ENCODE measurements at places on chromosomes 6 and 20. TPM values are rescaled to one million over a fixed set of nuclear protein-coding genes. Genes with fewer than 3 reads are reported as not detected.
A peak's percentile ranks its signal among the peaks of the same experiment; 100 is the strongest.

GRCh38 chr6:120405947-120406346 lies 928.3 kb downstream of the TBC1D32 start:
- DNase-seq = no peak

- no peak for DNase-seq
These were observed 771.7 kb upstream of the EYS start for GRCh38 chr6:66478705-66479104.

GRCh38 chr6:40171343-40171742 lies 237.1 kb upstream of the MOCS1 start:
- DNase-seq = no peak

GRCh38 chr6:86685230-86685797 lies 252.0 kb upstream of the HTR1E start:
- DNase-seq = no peak

DNA sequence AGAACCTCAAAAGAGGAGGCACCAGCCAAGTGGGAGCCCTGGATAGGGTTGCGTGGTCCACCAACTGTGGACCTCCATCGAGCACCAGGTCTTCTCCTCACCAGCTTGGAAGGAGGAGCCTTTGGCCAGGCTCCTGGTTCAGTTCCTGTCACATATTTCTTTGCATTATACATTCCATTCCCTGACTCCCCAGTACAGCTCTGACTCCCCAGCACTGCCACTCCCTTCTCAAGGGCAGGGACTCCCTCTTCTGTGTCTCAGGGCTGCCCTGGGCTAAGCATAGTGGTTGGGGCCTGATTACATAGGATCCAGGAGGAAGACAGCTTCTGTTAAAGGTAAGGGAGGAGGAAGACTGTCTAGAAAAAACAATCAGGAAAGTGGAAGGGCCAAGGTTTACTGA lies 91.1 kb downstream of the MRPL14 start:
- no peak for DNase-seq

DNA sequence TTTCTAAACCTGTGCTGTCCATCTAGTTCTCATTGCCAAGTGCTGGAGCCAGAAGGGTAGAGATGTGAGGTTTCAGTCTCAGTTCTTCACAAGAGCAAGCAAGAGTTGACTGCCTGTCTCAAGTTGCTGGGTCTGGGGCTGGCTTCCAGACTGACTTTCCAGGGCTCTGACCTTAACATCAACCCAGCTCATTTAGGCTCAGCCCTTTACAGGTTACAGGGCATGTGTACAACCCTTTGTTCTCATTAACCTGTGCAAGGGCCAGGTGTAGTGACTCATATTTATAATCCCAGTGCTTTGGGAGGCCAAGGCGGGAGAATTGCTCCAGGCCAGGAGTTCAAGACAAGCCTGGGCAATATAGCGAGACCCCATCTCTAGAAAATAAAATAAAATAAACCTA lies 30.6 kb downstream of the FITM2 start:
- no peak for DNase-seq

DNA sequence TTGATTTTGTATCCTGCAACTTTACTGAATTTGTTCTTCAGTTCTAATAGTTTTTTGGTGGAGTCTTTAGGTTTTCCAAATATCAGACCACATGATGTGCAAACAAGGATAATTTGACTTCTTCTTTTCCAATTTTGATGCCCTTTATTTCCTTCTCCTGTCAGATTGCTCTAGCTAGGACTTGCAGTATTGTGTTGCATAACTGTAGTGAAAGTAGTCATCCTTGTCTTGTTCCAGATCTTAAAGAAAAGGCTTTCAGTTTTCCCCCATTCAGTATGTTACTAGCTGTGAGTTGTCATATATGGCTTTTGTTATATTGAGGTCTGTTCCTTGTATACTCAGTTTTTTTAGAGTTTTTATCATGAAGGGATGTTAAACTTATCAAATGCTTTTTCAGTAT lies 4.6 kb downstream of the MICB start:
- DNase-seq = no peak

DNA sequence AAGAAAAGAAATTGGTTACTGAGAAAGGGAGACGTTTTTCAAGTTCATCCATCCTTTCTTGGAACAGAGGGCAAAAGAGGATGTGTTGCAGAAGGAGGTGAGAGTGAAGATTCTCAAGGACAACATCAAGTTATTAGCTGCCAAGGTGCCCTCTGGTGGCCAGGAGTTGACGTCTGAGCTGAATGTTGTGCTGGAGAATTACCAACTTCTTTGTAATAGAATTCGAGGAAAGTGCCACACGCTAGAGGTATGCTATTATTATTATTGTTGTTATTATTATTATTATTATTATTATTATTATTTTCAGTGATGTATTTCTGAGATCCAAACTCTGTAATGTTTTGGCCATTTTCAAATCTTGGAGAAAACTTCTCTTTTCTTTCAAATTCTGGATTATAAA lies 197.0 kb downstream of the UTRN start:
- DNase-seq = peak; percentile 82

DNA sequence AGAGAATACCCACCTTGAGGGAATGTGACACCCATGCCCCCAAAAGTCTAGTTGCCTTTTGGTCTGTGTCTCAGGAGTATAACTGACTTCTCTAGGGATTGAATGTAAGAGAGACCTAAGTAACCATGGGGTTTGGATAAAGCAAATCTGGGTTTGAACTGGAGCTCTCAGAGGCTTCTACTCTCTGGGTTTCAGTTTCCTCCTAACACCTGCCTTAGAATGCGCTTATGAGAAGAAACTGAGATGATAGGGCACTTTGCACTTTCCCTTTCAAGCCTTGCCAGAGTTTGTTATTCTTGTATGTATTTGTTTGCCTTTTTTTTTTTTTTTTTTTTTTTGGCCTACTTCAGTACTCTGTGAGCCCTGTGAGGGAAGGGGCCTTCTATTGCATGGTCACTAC lies 19.4 kb downstream of the SDHAF4 start:
- no peak for DNase-seq

DNA sequence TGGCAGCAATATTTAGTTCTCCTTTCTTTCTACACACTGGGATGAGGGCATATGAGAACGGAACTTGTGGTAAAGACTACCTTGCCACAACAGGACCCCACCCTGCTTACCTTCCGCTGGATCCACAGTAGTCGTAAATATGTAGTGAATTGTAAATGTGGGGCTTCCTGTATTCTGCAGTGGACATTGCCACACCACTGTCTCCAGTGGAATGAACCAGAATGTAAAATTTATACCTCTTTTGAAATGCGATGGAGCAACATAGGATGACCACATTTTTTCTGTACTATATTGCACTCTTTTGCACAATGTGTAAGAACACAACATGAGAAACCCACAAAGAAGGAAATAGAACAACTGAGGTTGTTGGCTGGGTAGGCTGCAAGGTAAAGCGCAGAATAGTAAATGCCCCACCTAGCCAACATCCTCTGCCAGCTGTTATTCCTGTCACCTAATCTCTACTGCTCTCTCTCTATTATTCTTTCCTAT lies 16.1 kb upstream of the RIPOR2 start:
- DNase-seq = peak; percentile 76

DNA sequence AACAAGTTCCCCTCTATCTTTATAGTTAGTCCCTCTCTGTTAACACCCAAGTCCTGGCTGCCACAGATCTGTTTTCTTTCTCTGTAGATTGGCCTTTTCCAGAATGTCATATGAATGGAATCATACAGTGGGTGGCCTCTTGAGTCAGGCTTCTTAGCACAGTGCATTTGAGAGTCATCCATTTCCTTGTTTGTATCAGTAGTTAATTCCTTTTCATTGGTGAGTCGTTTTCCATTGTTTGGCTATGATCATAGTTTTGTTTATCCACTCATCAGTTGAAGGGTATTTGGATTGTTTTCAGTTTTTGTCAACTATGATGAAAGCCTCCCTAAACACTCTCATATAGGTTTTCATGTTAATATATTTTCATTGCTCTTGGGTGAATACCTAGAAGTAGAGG lies 248.3 kb downstream of the ARID1B start:
- DNase-seq = no peak

GRCh38 chr20:49399329-49399728 lies 83.1 kb downstream of the KCNB1 start:
- DNase-seq = no peak

- DNase-seq = peak; percentile 47
These were observed 159.3 kb upstream of the CENPW start for GRCh38 chr6:126180585-126180984.

DNA sequence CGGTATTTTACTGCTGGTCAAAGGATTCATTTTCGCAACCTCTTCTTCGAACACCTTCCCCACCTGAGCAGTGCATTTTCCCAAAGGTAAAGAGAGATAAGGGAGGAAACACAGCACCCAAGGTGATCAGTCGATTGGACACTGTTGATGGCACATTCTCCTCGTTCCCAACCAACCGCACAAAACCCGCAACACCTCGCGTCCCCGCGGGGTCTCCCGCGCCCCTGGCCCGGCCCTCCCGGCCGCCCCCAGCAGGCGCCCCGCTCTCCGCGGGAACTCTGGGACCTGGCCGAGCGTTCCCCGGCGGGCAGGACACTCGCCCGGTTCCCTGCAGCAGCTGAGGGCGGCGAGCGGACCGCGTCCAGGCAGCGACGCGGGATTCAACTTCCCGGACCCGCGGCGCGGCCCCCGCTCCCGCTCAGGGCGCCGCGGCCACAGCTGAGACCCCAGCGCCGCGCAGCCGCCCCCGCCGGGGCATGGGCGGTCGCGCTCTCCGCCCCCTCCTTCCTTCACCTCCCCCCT lies 506 bp downstream of the RGS17 start:
- DNase-seq = no peak

DNA sequence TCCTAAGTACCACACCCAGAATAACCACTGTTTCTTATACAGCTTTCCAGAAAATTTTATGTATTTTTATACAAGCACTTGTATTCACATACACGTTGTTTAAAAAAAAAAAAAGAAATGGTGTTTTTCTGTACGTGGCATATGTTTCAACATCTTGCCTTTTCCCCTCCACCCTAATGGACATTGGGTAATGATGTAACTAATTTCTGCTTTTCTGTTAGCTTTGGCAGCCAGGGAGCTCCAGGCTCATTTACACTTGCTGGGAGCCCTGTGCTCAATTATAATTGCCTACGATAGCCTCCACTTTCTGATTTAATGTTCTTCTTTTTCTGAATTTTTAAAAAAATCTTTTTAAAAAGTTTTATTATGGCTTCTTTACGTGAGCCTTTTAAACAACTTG lies 352.4 kb downstream of the UTRN start:
- no peak for DNase-seq

- no peak for DNase-seq
These were observed 32.1 kb downstream of the DAAM2 start for GRCh38 chr6:39824030-39824926.

- no peak for DNase-seq
These were observed 1.8 kb downstream of the RHAG start for GRCh38 chr6:49634836-49635218.

- no peak for DNase-seq
These were observed 14.2 kb upstream of the RNF217 start for GRCh38 chr6:124947971-124948451.

DNA sequence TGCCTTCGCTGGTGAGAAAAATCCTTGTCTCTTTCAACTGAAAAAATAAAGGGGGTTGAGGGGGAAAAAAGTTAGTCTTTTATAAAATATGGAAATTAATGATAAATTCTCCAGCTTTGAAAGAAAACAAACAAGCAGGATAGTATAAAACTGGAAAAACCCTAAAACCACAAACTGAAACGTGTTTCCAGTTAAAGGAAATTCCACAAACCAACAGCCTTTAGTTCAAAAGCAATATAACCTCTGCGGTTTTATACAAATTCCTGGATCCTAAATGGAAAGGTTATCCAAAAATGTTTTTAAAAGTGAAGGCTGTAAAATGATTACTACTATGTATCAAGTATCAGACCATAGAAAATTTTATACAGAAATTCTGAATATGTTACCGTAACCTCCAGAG lies 55.6 kb downstream of the BMP5 start:
- no peak for DNase-seq

GRCh38 chr6:128491100-128491581 lies 29.3 kb downstream of the PTPRK start:
- DNase-seq = no peak

- peak; percentile 23 for DNase-seq
These were observed 143.9 kb downstream of the ANKRD60 start for GRCh38 chr20:58084566-58084965.

DNA sequence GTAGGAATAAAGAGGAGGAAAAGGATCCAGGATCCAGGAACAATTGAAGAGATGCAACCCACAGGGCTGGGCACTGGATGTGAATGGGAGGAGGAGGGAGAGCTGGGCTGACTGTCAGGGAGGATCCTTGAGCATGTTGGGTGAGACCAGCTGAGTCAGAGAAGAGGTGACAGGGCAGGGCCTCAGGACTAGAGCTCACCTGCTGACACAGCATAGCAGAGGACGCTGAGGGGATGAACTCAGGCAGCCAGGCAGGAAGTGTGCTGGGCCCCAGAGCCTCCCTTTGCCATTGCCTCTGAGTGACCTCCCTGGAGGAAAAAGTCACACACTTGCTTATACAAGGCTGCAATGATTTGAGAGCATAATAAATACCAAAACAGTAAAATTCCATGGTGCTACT lies 72.3 kb downstream of the ZNF133 start:
- DNase-seq = no peak

DNA sequence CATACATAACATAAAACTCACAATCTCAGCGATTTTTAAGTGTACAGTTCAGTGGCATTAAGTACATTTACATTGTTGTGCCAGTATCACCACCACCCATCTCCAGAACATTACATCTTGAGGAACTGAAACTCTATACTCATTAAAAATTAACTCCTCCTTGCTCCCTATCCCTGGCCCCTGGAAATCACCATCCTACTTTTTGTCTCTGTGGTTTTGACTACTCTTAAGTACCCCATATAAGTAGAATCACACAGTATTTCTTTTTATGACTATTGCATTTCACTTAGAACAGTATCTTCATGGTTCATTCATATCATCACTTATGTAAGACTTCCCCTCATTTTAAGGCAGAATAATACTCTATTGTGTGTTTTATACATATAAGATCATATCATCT lies 1108.1 kb downstream of the GRIK2 start:
- DNase-seq = no peak

- no peak for DNase-seq
These were observed 16.4 kb downstream of the TBPL1 start for GRCh38 chr6:133969285-133969920.

DNA sequence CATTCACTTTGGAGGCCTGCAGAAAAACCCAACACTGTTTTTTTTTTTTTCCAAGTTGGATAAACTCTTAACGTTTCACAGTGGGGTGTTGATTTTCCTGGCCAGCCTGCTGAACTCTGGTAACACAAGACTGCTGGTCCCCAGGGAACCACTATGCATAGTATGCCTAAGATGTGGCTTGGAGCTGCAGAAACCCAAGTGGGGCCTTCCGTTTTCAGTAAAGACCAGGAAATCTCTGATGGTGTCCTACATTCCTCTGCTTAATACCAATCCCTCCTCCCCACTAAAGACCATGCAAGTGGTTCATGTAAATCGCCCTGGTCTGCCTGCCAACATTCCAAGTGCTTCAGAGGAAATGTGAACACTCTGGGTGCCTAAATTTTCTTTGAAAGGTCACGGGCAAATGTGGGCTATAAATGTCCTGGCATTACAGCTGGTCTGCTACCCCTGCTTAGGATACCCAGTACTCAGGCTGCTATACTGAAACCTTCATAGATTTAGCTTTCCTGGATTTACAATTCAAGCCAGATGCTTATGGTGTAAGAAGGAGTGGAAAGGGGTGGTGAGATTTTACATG lies 615.4 kb downstream of the MAFB start:
- DNase-seq = no peak

PPP1R16B gene
- total RNA-seq = 128 TPM

CD24 gene
- not detected for total RNA-seq

PLA2G7 gene
- total RNA-seq = not detected

DAAM2 gene
- not detected for total RNA-seq

HLA-DRA gene
- 313 TPM for total RNA-seq

C20orf141 gene
- total RNA-seq = not detected

HLA-DPA1 gene
- 299 TPM for total RNA-seq

OR2B6 gene
- total RNA-seq = 0.23 TPM

ERVFRD-1 gene
- total RNA-seq = not detected

CDH22 gene
- not detected for total RNA-seq
